AG20443 (cell line): ENCODE measurements at places on chromosomes 16 and 17.

DNA sequence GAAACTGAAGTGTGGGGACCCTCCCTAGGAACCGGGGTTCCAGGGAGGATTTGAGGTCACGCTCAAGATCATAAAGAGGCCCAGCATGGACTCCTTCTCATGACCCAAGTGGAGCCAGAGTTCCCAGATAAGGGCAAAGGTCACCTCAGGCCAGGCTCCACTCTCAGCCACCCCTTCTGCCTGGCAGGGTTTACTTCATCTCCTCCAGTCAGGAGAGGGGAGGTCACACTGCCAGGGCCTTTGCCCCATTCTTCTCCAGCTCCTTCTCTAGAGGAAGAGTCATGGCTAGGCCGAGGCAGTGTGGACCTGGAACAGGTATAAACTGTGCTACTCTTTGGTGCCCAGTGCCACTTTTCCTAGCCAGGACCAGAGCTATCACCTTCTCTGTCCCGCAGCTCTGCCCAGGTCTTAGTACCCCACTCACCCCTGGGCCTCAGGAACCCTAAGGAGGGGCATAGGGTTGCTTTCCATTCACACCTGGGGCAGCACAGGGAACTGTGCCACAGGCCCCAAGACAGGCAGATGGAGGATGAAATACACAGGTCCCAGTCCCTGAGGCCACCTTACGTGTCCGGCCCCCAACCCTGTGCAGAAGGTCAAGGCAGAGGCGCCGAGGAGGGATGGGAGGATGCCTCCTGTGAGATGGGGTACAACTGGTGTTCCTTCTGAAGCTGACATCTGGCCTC, 879 bp upstream of the ACSF2 start:
- DNase-seq: no peak

GRCh38 chr16:2022723-2023091, 3.1 kb downstream of the NPW start:
- peak; percentile 40 for DNase-seq

DNA sequence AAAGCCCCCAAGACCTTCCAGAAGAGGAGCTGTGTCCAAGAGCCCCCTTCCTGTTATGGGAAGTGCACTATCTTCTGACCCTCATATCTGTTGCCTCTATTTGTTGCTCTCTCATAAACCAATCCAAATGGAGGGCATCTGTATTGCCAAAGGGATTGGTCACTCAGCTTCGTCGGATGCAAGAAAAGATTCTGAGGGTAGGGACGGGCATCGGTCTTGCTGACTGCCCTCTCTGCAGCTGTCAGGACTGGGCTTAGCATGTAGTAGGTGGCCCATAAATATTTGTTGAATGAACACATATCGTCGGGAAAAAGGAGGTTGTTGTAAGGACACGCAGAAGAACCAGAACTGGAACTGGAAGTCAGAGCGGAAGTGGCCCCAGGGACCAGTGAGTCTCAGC, 44.1 kb downstream of the CCDC42 start:
- DNase-seq: no peak

DNA sequence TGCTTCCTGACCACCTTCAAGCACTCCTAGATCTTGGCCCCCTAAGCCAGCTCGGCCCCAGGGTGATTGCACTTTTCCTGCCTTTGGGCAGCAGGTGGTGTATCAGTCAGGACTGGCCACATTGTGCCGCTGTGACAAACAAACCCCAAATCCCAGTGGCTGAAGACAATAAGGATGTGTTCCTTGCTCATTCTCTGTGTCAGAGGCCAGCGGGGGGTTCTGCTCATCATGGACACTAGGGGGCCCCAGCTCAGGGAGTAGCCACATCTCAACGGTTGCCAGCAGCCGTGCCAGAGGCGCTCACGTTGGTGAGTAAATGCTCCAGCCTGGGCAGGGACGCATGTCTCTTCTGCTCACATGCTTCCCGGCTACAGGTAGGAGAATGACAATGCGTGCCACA, 60.4 kb downstream of the ZDHHC7 start:
- no peak for DNase-seq

GRCh38 chr17:55458978-55459377, 37.3 kb upstream of the MMD start:
- peak; percentile 26 for DNase-seq

- peak; percentile 21 for DNase-seq
Measured at GRCh38 chr16:50021544-50021943, 3.5 kb upstream of the CNEP1R1 start.

- DNase-seq: no peak
Measured at GRCh38 chr17:4492721-4493561, 5.7 kb upstream of the SPNS2 start.

GRCh38 chr16:2804728-2805127, 6.5 kb downstream of the PRSS41 start:
- DNase-seq: no peak

GRCh38 chr17:67672592-67673335, 45.0 kb upstream of the NOL11 start:
- DNase-seq: no peak

DNA sequence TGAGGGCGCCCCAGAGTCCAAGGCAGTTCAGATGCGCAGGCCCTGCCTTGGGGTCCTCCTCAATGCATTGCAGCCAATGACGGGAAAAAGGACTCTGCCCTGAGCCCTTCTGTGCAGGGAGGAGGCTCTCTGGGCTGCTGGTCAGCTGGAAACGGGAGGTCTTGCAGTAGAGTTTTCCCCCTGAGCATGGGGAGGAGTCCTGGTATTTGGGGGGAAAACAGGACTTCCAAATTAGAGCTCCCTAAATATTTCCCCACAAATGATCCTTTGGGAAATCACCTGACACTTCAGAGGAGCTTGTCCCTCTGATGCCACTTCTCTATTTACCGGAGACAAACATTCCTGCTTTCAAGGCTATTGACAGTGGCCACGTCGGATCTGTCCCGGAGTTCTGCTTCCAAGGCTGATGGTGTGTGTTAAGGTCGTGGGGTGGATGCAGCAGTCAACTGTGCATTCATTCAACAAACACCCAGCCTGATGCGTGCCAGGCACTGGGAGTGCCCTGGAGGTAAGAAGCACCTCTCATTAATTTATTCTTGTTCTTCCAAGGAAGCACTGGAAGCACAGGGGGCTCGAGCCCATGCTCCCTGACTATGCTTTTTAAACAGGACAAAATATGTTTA, 73.0 kb upstream of the DNAH17 start:
- DNase-seq: no peak

GRCh38 chr16:4529085-4530060, 9.2 kb downstream of the CDIP1 start:
- DNase-seq: no peak
